ENCODE measurements at places on chromosomes 13 and 19. TPM values are rescaled to one million over a fixed set of nuclear protein-coding genes. Genes with fewer than 3 reads are reported as not detected.

FFAR1 gene
- polyA plus RNA-seq: 0.52 TPM

FPR3 gene
- polyA plus RNA-seq: 5.4 TPM

- no peak for DNase-seq
These were observed 75.8 kb upstream of the MAB21L1 start for GRCh38 chr13:35552172-35552844.

DACH1 gene
- 0.80 TPM for polyA plus RNA-seq

GRCh38 chr13:45299194-45299593 lies 41.8 kb downstream of the TPT1 start:
- no peak for DNase-seq

DNA sequence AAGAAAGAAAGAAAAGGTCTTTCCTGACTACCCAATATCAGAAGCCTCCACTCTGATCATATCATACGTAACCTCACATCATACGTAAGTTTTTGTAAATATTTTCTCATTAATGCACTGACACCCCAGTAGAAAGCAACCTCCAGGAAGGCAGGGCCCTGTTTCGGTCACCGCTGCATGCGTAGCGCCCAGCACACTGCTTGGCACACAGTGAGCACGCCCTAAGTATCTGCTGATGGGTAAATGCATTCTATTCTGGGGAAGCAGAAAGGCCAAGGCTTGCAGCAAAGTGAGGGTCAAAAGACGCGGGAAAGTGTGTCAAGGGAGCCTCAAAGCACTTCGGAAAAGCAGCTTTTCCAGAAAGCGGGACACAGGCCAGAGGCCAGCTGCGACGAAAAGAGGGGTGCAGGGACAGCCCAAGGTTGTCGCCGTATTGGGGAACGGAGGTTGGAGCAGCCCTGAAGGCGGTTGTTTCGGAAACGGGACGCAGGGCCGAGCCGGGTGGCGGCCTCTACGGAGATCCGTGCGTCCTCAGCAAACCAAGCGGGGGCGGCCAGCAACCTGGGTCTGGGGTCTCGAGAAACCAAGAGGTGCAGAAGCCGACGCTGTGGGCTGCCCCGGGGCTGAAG lies 463 bp downstream of the SUGP1 start:
- no peak for DNase-seq

OCEL1 gene
- polyA plus RNA-seq: 20.4 TPM

Data from spleen (tissue), 13 donors.